ENCODE measurements at places on chromosomes 3 and 15.

GRCh38 chr15:45200799-45201556 is 13.2 kb upstream of the SHF start:
- DNase-seq: peak; percentile 91

DNA sequence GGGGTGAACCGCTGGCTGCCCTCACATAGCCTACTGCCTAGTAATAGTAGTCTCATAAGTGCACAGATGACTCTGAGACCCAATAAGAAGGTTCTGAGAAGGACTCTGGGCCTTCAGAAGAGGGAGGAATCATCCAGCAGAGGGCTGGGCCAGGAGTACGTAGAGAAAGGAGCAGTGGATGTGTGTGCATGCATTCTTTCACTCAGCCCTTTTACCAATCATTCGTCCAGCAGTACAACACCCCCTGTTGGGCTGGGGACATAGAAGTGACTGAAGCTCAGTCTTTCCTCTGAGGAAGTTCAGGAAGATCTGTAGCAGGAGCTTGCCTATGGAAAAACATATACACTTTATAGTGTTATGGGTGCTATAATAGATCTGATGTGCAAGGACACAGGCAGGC is 333.1 kb downstream of the CLSTN2 start:
- DNase-seq: no peak

GRCh38 chr15:85742186-85742821 is 52.4 kb downstream of the KLHL25 start:
- DNase-seq: no peak

DNA sequence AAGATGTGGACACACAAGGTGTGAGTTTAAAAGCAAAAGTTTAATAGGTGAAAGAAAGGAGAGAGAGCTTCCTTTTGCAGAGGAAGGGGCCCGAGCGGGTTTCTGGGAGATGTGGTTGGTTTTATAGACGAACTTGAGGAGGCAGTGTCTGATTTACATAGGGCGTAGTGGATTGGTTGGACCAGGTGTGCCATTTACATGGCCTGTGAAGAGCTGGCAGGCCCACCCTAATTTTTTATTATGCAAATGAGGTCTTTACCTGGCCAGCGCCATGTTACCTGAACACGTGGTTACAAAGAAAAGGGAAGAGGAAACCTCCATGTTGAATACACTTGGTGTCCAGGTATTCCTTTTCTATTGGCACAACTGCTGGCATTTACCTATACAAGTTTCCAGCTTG is 42.8 kb upstream of the THSD4 start:
- no peak for DNase-seq

DNA sequence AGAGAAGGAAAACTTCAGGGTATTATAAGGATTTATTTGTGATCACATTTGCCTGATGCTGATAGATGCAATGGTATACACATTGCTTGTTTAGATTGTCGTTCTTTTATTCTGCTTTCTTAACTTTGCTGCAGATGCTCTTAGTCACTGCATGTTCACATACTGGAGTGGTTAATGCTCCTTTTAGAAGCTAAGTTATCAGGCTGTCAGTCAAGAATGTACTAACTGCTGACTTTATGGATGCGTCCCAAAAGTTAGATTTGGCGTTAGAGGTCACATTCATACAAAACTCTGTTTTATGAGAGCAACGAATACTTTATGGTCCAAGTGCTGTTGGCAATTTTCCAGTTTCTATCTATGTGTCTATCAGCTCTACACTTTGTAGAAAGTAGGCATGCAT is 160.7 kb downstream of the BBX start:
- DNase-seq: no peak

DNA sequence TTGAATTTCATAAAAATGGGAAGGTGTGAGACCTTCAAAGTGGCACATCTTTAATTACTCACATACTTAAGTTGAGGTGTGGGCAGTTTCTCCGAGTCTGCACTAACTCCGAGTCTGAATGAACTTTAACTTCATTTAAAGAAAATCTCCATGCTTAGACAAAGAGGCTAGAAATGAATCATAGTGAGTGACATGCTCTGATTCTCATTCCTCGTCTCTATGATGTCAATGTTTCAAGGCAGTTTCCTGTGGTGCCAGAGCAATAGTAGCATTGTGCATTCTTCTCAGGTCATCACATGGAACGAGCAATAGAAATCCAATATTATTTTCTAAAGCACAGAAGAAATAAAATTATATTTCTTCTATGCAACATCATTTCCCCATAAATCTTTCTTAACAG is 224.8 kb downstream of the KCNMB2 start:
- no peak for DNase-seq

- DNase-seq: no peak
Measured at GRCh38 chr15:39393575-39394335, 187.1 kb upstream of the THBS1 start.

DNA sequence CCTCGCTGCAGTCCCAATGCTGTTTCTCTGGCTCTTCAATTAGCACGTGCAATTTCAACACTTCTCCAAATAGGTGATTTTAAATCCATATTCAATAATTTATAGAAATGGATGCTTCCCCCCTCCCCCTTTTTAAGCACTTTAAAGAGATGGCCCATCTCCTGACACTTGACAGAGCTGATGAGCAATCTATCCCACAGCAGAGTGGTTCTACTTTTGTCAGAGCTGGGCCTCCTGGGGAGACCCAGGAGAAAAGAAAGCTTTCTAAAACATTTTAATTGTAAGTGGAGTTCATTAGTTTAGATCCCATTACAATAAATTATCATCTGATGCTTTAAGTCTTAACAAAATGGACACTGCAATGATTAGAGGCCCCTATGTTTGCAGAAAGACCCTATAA is 127.7 kb downstream of the SHQ1 start:
- DNase-seq: no peak

DNA sequence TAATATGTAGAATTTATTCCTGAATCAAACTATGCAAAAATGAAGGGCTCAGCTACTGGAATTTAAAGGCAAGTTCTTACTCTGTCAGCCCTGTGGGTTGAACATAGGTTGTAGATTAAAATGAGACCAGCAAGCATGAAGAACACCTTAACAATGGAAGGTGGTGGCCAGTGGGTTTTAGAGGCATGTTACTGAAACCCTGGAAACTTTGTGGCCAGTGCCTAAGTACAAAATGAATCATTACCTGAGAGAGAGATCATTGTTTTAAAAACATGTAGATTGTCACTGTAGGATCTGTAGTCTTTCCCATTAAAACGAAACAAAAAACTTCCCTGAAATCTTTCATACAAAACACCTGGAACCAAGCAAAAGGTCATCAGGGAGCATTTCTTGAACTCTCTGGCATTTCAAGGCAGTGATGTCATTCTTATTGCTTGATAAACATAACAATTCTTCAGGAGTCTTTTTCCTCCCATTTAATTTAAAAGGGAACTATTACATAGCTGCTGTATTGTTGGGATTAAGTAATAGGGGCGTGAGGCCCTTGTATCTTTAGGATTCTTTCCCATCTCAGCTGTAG is 51.8 kb downstream of the TMEM108 start:
- no peak for DNase-seq

DNA sequence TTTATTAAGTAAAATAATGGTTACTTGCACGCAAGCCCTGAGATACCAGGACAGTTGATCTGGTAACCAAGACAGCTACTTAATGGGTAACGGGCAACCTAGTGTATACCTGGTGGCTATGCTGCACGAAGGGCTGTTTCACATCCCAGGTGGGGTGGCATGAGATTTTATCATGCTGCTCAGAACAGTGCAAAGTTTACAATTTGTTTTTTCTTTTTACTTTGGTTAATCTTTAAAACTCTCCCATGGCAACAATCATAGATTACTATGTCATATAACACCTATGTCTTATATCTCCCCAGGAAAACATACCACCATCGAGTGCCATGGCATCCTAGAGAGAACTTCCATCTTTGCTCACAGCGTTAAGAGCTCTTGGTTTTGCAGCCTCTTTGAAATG is 32.2 kb upstream of the SLC28A1 start:
- DNase-seq: no peak

- no peak for DNase-seq
Measured at GRCh38 chr3:11995120-11995519, 9.1 kb upstream of the SYN2 start.

- no peak for DNase-seq
Measured at GRCh38 chr3:156764751-156765150, 61.4 kb upstream of the LEKR1 start.

DNA sequence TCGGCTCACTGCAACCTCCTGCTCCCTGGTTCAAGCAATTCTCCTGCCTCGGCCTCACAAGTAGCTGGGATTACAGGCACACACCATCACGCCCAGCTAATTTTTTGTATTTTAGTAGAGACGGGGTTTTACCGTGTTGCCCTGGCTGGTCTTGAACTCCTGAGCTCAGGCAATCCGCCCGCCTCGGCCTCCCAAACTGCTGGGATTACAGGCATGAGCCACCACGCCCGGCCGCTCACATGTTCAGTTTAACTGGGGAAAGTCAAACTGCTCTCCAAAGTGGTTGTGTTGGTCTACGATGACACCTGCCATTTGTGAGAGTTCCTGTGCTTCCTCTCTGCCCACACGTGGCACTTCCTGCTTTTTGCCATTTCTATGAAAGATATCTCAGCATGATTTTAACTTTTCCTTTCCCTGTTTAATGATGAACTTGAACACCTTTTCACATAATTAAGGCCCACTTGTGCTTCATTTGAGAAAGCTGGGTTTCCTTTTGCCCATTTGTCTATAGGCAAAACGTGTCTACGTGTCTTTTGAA is 877 bp upstream of the GP5 start:
- DNase-seq: no peak

- DNase-seq: no peak
Measured at GRCh38 chr3:71225951-71226564, 357.5 kb downstream of the FOXP1 start.

DNA sequence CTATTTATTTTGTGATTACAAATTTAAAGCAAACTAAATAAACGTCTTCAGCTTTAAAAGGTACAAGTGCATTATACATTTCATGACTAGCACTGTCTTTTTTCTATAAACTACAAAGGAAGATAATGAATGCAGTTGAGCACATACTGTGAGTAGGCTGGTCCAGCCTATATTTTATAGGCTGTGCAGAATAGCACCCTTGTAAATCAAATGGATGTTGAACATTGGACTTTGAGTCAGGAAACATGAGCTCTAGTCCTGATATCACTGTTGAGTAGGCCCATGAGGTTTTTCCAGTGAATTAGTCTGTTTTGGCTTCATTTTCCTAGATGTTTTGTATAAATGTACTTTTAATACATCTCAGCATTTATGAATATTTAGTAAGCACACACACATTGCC is 447.3 kb upstream of the KCNMB2 start:
- DNase-seq: no peak

GRCh38 chr15:63981596-63982320 is 64.5 kb downstream of the DAPK2 start:
- no peak for DNase-seq

- no peak for DNase-seq
Measured at GRCh38 chr3:125670945-125671344, 75.6 kb upstream of the OSBPL11 start.

GRCh38 chr3:53583161-53583690 is 88.8 kb downstream of the CACNA1D start:
- DNase-seq: no peak

GRCh38 chr3:122353893-122354401 is 28.9 kb downstream of the CSTA start:
- no peak for DNase-seq

DNA sequence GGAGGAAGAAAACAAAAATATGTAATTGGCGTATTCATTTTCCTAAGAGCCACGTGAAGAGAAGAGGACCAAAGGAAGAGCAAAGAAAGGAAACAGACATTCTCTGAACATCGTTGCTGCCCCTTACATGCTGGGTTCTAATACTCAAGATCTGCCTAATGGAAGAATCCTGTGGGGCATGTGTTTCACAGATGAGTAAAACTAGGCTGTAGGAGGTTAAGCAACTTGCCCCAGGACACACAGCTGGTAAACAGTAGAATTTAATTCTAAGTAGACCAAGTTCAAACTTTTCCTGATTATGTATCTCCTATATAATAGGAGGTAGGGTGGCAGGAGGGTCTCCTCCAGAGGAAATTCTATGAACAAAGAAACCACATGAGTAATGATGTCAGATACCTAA is 106.1 kb upstream of the TNFAIP8L3 start:
- DNase-seq: no peak

- no peak for DNase-seq
Measured at GRCh38 chr3:128814519-128815317, 64.7 kb upstream of the ACAD9 start.

DNA sequence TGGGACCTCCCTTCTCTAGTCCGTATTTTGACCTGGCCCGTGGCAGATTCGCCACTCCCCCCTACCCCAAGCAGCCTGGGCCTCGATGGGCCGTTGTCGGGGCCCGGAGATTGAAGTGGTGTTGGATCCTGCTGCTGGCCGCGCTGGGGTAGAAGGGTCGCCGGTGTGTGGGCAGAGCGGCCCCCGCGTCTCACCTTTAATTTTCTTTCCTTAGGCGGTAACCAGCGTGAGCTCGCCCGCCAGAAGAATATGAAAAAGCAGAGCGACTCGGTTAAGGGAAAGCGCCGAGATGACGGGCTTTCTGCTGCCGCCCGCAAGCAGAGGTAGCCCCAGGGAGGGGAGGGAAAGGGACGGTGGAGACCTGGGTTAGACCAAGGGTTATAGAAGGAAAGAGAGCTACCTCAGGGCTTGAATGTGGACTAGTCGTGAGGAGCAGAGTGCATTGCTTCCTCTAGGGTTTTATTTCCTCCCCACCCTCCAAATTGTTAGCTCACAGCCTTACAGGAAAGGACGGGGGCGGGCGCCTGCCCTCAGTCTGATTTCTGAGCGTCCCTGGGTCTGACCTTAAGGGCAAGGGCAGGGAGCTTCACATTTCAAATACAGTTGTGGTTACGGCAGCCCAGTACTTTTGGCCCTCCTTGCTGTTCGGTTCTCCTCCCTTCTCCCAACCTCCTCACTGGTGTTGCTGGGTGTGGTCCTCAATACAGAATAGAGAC is 799 bp downstream of the SERF2 start:
- peak; percentile 38 for DNase-seq

- DNase-seq: no peak
Measured at GRCh38 chr15:84812842-84813241, 4.3 kb upstream of the ALPK3 start.

DNA sequence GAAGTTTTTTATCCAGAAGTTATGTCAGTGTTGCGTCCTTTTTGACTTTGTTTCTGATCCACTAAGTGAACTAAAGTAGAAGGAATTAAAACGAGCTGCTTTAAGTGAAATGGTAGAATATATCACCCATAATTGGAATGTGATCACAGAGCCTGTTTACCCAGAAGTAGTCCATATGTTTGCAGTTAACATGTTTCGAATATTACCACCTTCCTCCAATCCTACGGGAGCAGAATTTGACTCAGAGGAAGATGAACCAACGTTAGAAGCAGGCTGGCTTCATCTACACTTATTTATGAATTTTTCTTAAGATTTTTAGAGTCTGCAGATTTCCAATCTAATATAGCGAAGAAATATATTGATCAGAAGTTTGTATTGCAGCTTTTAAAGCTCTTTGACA is 57.6 kb downstream of the DNAH1 start:
- DNase-seq: no peak

DNA sequence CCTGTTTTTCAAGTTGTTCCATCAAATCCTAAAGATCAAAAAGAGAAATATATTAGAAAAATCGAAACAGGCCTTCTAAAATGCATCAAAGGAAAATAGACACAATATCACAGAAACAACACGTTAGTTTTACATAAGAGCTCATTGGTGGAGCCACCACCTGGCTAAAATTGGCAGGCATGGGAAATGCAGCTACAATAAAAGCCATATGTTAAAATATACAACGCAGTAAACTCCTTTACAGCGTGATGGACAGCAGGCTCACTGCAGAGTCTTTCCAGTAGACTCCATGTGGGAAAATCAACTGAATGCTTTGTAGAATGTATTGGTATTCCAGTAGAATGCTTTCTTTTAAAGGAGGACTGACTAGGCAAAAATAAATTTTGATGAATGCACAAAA is 40.9 kb upstream of the MYO5C start:
- no peak for DNase-seq

Data from muscle of arm (tissue), 14 donors.